A549 treated with RU486 at 1 μM for 4 hours (cell line): ENCODE measurements at places on chromosomes 2 and 18. TPM values are rescaled to one million over a fixed set of nuclear protein-coding genes. Genes with fewer than 3 reads are reported as not detected.

Gene GNLY
- total RNA-seq, result not detected in 5 replicates

Gene IL1RN
- total RNA-seq, result 0.14 to 0.42 TPM (median 0.25 TPM) in 4 of 5 replicates, not detected in the other

Gene SCN9A
- total RNA-seq, result 2.5 to 5.7 TPM (median 5.2 TPM) in 5 replicates

Gene CAPN10
- 15.3 to 25.8 TPM (median 21.3 TPM) in 5 replicates for total RNA-seq

Gene COX5B
- total RNA-seq, result 266 to 335 TPM (median 314 TPM) in 5 replicates

Gene SMAD2
- 51.0 to 73.9 TPM (median 68.6 TPM) in 5 replicates for total RNA-seq

Gene ENOSF1
- 18.4 to 26.6 TPM (median 24.0 TPM) in 5 replicates for total RNA-seq

Gene ACTG2
- 0.17 to 0.43 TPM (median 0.29 TPM) in 4 of 5 replicates, not detected in the other for total RNA-seq

Gene CEBPZOS
- 39.2 to 43.9 TPM (median 42.8 TPM) in 5 replicates for total RNA-seq

Gene ARID5A
- total RNA-seq, result 8.0 to 11.6 TPM (median 10.2 TPM) in 5 replicates

Gene GKN2
- 1.8 to 3.5 TPM (median 2.8 TPM) in 5 replicates for total RNA-seq

Gene LAMA1
- total RNA-seq, result 0.05 to 0.08 TPM (median 0.07 TPM) in 5 replicates

Gene IGFBP2
- 57.2 to 86.8 TPM (median 77.3 TPM) in 5 replicates for total RNA-seq

Gene ONECUT2
- total RNA-seq, result 0.21 to 0.48 TPM (median 0.37 TPM) in 5 replicates

Gene LYG2
- 0.17 TPM in 1 of 5 replicates, not detected in the others for total RNA-seq

Gene POLE4
- 102 to 208 TPM (median 161 TPM) in 5 replicates for total RNA-seq

Gene ACAA2
- 62.3 to 80.4 TPM (median 73.5 TPM) in 5 replicates for total RNA-seq

Gene ANKRD30BL
- total RNA-seq, result not detected in 5 replicates

Gene DYSF
- total RNA-seq, result 0.56 to 0.81 TPM (median 0.67 TPM) in 5 replicates

Gene MAP3K19
- total RNA-seq, result not detected in 5 replicates

Gene SLC38A11
- not detected in 5 replicates for total RNA-seq

Gene CD8B
- total RNA-seq, result not detected in 5 replicates

Gene LIMS4
- total RNA-seq, result 0.37 to 1.1 TPM (median 0.56 TPM) in 5 replicates

Gene LCT
- total RNA-seq, result 0.03 to 0.07 TPM (median 0.05 TPM) in 3 of 5 replicates, not detected in the others
